ENCODE measurements at places on chromosomes 5 and 9. TPM values are rescaled to one million over a fixed set of nuclear protein-coding genes. Genes with fewer than 3 reads are reported as not detected.

DNA sequence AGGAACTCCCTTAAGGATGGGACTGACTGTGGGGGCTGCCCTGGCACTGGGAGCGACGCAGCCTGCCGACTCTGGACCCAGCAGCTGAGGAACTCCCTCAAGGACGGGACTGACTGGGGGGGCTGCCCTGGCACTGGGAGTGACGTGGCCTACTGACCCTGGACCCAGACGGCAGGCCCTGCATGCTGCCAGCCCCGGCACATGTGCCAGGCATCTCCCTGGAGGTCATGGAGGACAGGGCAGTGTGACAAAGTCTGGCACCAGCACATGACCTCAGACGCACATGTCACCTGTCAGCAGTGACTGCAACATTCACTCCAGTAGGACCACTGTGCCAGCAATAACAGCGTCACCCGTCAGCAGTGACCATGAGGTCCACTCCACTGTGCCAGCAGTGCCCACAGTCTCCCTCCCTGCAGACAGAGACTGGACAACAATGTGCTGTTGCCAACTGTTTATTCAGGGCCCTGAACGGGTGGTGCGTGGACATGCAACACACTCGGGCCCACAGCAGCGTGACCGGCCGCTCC is 4.5 kb downstream of the FBXW5 start:
- no peak overlapping the region for H3K27ac ChIP-seq
- H3K27me3 ChIP-seq, result no peaks in the 10 kb centered on the region
- DNase-seq, result no peak
- peaks cover 34% of the 10 kb centered on the region for H3K36me3 ChIP-seq

DNA sequence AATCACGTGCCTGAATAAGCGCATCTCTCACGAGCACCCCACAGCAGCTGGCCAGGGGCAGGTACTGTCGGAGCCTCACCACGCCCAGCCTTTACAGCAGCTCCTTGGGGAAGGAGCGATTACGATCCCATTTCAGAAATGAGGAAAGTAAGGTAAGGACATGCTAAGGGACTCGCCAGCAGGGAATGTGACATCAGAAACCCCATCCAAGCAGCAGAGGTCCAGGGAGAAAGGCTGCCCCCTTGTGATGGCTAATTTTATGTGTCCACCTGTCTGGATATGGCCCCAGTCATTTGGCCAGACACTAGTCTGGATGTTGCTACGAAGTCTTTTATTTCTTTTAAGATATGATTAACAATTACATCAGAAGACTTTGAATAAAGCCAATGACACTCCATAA is 77.3 kb downstream of the UBE2QL1 start:
- no peaks in the 10 kb centered on the region for H3K4me1 ChIP-seq
- peaks cover 3% of the 10 kb centered on the region for H3K27me3 ChIP-seq
- DNase-seq, result peak; percentile 81
- no peak overlapping the region for H3K27ac ChIP-seq

FBN2 gene
- 215 TPM for total RNA-seq

GRCh38 chr9:134776080-134776796 is 104.4 kb upstream of the FCN2 start:
- no peak for DNase-seq
- no peaks in the 10 kb centered on the region for H3K4me1 ChIP-seq
- H3K27me3 ChIP-seq, result no peaks in the 10 kb centered on the region
- H3K27ac ChIP-seq, result no peak overlapping the region

DNA sequence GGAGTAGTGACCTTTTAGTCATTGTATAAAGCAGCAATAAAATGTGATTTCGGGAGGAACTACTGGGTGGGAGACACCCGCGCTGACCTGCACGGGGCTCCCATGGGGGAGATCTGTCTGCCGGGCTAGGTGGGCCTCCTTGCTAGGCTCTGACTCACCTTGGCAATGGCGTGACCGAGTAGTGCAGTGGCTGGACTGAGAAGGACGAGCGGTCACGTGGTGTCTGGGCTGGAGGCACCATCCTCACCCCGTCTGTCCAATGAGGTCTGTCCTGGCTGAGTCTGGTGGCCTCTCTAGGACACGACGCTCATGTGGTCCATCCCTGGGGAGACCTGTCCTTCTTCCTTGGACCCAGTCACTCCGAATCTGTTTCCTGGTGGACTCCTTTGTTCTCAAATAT is 151.7 kb downstream of the RXRA start:
- no peaks in the 10 kb centered on the region for H3K4me1 ChIP-seq
- no peak overlapping the region for H3K4me3 ChIP-seq
- no peak overlapping the region for H3K27ac ChIP-seq
- no peak for DNase-seq
- H3K36me3 ChIP-seq, result no peaks in the 10 kb centered on the region
- no peaks in the 10 kb centered on the region for H3K27me3 ChIP-seq

DNA sequence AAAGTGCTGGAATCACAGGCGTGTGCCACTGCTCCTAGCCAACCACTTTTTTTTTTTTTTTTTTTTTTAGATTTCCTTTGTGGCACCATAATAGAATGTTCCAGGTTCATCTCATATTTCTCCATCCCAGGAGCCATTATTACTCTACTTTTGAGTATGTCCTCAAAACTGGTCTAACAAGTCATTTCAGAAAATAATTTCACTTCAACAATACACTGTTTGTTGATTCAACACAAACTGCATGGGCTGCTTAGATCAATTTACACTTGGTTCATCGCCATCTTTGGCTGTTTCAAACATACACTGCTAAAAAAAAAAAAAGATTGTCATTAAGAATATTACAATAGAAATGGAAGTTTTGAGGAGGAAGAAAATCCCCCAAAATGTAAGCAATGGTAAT is 57.9 kb downstream of the CSNK1A1 start:
- H3K4me1 ChIP-seq, result no peaks in the 10 kb centered on the region
- H3K27me3 ChIP-seq, result no peaks in the 10 kb centered on the region
- no peak for DNase-seq
- no peak overlapping the region for H3K27ac ChIP-seq
- no peak overlapping the region for H3K4me3 ChIP-seq

- H3K27ac ChIP-seq, result no peak overlapping the region
- H3K4me3 ChIP-seq, result peak overlapping the region; percentile 87
- peaks cover 8% of the 10 kb centered on the region for H3K27me3 ChIP-seq
- peaks cover 26% of the 10 kb centered on the region for H3K36me3 ChIP-seq
Observed at GRCh38 chr9:87725356-87725899, 491 bp upstream of the CTSL start.

- no peaks in the 10 kb centered on the region for H3K36me3 ChIP-seq
- no peak for DNase-seq
- no peak overlapping the region for H3K27ac ChIP-seq
- no peaks in the 10 kb centered on the region for H3K27me3 ChIP-seq
- H3K4me3 ChIP-seq, result no peak overlapping the region
Observed at GRCh38 chr5:133386662-133387061, 225.7 kb downstream of the FSTL4 start.

DNA sequence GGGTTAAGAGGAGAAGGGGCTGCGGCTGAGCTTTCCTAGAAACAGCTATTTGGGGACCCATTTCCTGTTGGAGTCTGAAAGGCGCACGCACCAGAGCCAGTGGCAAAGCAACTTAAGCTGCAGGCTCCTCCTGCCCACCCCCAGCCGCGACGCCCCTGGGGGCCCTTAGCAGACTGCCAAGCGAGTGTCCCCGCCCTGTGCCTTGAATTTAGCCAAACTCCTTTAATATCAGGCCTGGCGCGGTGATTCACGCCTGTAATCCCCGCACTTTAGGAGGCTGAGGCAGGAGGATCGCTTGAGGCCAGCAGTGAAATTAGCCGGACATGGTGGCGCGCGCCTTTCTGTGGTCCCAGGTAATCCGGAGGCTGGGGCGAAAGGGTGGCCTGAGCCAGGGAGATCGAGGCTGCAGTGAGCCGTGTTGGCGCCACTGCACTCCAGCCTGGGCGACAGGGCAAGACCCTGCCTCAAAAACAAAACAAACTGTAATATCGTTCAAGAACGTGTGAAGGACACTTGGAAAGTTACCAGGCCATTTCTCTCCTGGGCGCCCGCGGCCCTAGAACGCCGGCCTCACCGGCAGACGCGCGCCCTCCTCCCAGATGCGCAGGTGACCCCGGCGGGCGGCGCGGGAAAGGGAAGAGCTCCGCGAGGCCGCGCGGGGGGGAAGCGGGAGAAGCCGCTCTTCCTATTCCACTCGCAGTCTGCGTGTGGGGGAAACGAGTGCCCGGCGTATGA is 1.0 kb upstream of the F2R start:
- H3K4me3 ChIP-seq, result peak overlapping the region; percentile 77
- H3K36me3 ChIP-seq, result no peaks in the 10 kb centered on the region
- no peaks in the 10 kb centered on the region for H3K4me1 ChIP-seq
- peak; percentile 75 for DNase-seq

- H3K4me1 ChIP-seq, result peaks cover 21% of the 10 kb centered on the region
- DNase-seq, result no peak
- H3K27me3 ChIP-seq, result no peaks in the 10 kb centered on the region
- no peaks in the 10 kb centered on the region for H3K36me3 ChIP-seq
Observed at GRCh38 chr5:60673334-60673733, 26.6 kb downstream of the DEPDC1B start.

PROB1 gene
- total RNA-seq, result 6.6 TPM

PCDHGA5 gene
- total RNA-seq, result 3.0 TPM

MLANA gene
- not detected for total RNA-seq

Data from endodermal cell (in vitro differentiated cells).